ENCODE measurements at places on chromosomes 16 and 17.
A peak's percentile ranks its signal among the peaks of the same experiment; 100 is the strongest.

GRCh38 chr16:10362077-10362863, 23.6 kb upstream of the ATF7IP2 start:
- DNase-seq: no peak

DNA sequence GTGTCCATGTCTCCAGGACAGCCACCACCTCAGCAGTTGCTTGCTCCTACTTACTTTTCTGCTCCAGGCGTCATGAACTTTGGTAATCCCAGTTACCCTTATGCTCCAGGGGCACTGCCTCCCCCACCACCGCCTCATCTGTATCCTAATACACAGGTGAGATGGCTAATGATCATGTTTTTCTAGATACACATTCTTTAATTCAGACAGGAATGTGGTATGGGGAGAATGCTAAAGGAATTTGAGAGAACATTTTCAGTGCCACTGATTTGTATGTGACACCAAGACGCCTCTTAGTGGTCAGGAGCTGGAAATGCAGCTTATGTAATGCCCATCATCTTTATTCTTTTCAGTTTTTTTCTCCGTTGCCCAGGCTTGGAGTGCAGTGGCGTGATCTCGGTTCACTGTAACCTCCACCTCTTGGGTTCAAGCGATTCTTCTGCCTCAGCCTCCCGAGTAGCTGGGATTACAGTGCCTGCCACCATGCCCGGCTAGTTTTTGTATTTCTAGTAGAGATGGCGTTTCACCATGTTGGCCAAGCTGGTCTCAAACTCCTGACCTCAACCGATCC, 8.9 kb upstream of the RAPGEFL1 start:
- no peak for DNase-seq

DNA sequence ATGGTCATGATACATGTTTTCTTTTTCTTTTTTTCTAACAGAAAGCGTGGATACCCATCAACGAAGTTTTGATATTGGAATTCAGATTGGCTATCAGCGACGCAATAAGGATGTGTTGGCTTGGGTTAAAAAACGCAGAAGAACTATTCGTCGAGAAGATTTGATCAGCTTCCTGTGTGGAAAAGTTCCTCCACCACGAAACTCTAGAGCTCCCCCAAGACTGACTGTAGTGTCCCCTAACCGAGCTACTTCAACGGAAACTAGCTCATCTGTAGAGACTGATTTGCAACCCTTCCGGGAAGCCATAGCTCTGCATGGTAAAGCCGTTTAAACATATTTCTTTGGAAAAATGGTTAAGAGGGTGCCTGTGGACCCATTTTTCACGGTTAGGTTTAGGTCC, 11.5 kb downstream of the HAPSTR1 start:
- no peak for DNase-seq

- peak; percentile 83 for DNase-seq
Measured at GRCh38 chr17:2049333-2050299, 5.3 kb upstream of the HIC1 start.

GRCh38 chr16:47049901-47050583, 76.6 kb upstream of the DNAJA2 start:
- no peak for DNase-seq

DNA sequence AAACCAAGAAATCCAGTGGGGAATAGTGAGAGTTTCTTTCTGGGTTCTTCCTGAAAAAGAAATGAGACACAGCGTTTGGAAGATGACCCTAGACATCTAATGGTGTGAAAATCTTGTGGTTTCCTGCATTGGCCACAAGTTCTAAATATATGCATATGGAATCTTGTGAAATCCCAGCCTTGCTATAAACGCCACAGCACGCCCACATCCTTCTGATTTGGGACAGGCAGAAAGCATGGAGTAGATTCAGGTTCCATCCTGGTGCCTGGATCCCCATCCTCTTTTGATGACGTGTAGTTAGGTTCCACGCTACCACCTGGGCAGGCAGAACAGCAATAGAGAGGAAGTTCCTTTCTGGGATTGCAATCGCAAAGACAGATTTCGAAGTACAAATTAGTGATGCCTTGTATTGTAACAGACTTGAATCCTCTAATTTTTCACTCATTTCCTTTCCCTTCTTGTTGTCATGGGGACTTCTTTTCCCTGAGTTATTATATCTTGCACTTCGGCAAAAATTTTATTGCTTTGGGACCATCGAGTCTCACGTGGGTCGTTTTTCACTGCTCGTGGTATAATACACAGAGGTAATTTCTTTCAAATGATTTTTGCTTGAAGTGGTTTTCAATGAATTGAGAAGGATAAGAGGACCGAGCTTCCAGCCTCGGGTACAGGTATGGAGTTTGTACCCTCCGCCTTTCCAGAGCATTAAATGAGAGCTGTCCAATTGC, 37.6 kb downstream of the HS3ST4 start:
- DNase-seq: no peak

GRCh38 chr17:75610103-75610984, 22.7 kb downstream of the MYO15B start:
- no peak for DNase-seq

DNA sequence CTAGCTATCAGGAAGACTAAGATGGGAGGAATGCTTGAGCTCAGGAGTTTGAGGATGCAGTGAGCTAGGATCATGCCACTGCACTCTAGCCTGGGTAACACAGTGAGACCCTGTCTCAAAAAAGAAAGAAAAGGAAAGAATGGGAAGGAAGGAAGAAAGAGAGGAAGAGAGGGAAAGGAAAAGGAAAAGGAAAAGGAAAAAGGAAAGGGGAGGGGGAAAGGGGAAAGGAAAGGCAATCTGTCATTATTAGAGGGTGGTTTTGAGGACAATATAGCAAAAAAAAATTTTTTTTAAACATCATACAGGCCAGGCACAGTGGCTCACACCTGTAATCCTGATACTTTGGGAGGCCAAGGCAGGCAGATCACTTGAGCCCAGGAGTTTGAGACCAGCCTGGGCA, 20.4 kb downstream of the JUP start:
- DNase-seq: no peak

- no peak for DNase-seq
Measured at GRCh38 chr17:5003214-5003867, 5.6 kb downstream of the KIF1C start.
